H1 (cell line): ENCODE measurements at places on chromosomes 1 and 21.
A peak's percentile ranks its signal among the peaks of the same experiment; 100 is the strongest.

GRCh38 chr1:31798433-31799195, 17.2 kb downstream of the SPOCD1 start:
- H3K4me3 ChIP-seq = no peak overlapping the region
- peaks cover 10% of the 10 kb centered on the region; the same call in 1 of the 2 replicates for H3K4me1 ChIP-seq
- H3K27me3 ChIP-seq = no peaks in the 10 kb centered on the region; the same call in 1 of the 2 replicates
- no peak overlapping the region for H3K27ac ChIP-seq
- DNase-seq = no peak

DNA sequence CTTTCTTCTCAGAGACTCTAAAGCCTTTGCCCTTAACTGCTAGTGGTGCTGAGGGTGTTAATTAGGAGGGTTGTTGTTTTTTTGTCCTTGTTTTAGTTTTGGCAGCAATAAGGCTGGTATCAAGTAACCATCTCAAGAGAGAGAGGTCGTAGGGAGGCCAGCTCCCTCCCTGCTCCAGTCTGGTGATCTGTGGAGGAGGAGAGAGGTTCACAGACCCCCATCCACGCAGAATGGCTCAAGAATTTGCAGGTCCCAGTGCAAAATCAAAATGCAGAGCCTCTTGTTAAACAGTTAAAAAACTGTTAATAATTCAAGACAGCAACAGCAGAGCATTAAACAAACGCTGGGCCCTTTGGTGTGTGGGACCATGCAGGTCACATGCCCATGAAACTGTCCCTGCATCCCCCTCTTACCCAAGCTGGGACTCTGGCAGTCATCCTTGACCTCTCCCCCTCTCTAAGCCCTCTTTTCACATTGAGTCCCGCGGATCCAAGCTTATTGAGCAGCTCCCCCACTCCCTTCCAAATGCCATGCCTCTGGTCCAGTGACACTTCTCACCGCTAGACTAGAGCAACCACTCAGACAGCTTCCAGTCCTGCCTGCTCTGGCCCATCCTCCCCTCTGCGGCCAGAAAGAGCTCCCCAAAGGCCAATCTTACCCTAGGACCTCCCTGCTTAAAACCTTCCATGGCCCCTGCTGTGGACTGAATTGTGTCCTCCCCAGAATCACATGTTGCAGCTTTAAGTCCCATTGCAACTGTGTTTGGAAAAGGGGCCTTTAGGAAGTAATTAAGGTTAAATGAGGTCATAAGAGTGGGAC, 47.7 kb upstream of the RPL11 start:
- no peaks in the 10 kb centered on the region for H3K36me3 ChIP-seq
- H3K27ac ChIP-seq = no peak overlapping the region
- H3K27me3 ChIP-seq = no peaks in the 10 kb centered on the region; the same call in 1 of the 2 replicates
- no peak overlapping the region for H3K4me3 ChIP-seq

DNA sequence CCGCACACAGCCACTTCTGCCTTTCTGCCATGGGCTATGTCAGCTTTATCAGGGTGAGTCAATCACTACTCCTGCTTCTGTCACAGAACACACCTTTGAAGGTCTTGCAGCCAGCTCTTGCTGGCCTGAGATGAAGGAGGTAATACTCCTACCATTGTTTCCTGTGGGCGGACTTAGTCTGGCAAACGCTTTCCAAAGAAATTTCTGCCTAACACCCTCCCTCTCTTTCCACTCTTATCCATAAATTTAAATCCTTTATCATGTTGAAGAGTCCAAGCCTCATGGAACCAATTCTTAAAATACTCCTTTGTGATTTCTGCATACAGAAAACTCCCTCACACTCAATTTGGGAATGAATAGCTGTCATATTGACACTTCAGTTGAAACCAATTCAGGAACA, 633.1 kb upstream of the CHRM3 start:
- H3K4me1 ChIP-seq = peaks cover 7% of the 10 kb centered on the region; the same call in 1 of the 2 replicates
- H3K36me3 ChIP-seq = no peaks in the 10 kb centered on the region

GRCh38 chr1:6490181-6491080, 1.0 kb downstream of the PLEKHG5 start:
- peak overlapping the region; percentile 45 for H3K4me3 ChIP-seq
- H3K27me3 ChIP-seq = no peaks in the 10 kb centered on the region; the same call in 1 of the 2 replicates
- H3K4me1 ChIP-seq = peaks cover 15% of the 10 kb centered on the region
- DNase-seq = peak; percentile 90

- no peaks in the 10 kb centered on the region for H3K4me1 ChIP-seq
- no peaks in the 10 kb centered on the region for H3K36me3 ChIP-seq
- no peak overlapping the region for H3K4me3 ChIP-seq
- no peak overlapping the region for H3K27ac ChIP-seq
- no peak for DNase-seq
These were observed 254.0 kb downstream of the MATN1 start for GRCh38 chr1:30469426-30469825.

DNA sequence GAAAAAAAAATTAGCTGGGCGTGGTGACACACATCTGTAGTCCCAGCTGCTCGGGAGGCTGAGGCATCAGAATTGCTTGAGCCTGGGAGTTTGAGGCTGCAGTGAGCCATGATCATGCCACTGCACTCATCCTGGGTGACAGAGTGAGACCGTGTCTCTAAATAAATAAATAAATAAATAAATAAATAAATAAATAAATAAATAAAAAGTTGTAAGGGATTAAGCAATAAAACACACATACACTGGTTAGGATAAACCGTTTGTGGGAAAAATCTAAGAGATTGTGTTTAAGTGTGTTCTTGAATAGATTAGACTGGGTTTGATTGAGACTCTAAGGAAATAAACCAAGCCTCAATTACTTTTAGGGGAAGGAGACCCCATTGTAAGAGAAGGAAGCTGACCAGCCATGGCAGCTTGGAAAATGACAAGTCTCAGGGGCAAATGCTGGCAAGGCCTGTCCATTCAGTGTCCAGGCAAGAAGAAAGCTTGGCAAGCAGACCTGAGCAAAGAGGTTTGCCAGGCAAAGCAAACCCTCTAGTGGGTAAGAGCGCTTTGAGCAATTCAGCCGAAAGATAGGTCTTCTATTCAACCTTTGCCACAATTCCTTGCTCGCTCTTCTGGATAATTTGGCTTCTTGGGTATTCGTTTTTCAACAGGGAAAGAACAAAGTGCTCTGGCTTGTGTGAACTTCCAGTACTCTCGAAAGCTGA, 106.9 kb upstream of the SERBP1 start:
- no peak overlapping the region for H3K4me3 ChIP-seq
- H3K36me3 ChIP-seq = no peaks in the 10 kb centered on the region
- no peaks in the 10 kb centered on the region for H3K27me3 ChIP-seq
- H3K27ac ChIP-seq = no peak overlapping the region
